SIG-M5 (cell line): ENCODE measurements at places on chromosomes 7 and 10.

DNA sequence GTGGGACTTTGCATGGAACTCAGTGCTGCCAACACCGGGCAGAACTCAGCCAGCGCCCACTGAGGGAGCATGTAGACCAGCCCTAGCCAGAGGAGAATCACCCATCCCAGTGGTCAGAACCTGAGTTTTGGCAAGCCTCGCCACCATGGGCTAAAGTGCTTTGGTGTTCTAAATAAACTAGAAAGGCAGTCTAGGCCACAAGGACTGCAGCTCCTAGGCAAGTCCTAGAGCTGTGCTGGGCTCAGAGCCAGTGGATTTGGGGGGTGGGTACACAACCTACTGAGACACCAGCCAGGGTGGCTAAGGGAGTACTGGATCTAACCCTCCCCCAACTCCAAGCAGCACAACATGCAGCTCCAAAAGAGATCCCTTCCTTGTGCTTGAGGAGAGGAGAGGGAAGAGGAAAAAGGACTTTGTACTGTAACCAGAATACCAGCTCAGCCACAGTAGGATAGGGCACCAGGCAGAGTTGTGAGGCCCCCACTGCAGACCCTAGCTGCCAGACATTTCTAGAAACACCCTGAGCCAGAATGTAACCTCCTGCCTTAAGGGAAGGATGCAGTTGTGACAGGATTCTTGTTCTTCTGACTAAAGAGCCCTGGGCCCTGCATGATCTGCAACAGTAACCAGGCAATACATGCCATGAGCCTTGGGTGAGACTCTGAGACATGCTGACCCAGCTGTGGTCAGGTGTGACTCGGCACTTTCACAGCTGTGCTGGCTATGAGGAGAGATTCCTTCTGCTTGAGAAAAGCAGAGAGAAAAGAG is 24.4 kb downstream of the GSDME start:
- DNase-seq, result no peak

DNA sequence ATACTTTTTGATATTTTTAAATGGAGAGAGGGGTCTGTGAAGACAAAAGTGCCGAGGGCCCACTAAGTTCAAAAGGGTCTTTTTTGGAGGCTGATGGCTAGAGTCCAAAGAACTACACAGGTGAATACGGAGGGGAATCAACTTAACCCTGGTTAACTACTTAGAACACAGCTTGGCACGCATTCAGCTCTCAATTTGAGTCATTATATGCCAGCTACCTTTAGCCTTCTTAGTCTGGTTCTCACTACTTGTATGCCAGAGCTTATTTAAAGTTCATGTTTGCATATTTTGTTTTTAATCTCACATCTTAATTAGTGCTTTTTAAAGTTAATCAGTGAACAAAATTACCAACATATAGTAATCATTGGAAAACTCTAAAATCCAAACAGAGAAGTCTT is 80.8 kb downstream of the VWDE start:
- DNase-seq, result no peak

- DNase-seq, result no peak
Measured at GRCh38 chr7:72308986-72309385, 103.2 kb downstream of the CALN1 start.

GRCh38 chr7:50664937-50665336 is 99.7 kb upstream of the DDC start:
- DNase-seq, result no peak

DNA sequence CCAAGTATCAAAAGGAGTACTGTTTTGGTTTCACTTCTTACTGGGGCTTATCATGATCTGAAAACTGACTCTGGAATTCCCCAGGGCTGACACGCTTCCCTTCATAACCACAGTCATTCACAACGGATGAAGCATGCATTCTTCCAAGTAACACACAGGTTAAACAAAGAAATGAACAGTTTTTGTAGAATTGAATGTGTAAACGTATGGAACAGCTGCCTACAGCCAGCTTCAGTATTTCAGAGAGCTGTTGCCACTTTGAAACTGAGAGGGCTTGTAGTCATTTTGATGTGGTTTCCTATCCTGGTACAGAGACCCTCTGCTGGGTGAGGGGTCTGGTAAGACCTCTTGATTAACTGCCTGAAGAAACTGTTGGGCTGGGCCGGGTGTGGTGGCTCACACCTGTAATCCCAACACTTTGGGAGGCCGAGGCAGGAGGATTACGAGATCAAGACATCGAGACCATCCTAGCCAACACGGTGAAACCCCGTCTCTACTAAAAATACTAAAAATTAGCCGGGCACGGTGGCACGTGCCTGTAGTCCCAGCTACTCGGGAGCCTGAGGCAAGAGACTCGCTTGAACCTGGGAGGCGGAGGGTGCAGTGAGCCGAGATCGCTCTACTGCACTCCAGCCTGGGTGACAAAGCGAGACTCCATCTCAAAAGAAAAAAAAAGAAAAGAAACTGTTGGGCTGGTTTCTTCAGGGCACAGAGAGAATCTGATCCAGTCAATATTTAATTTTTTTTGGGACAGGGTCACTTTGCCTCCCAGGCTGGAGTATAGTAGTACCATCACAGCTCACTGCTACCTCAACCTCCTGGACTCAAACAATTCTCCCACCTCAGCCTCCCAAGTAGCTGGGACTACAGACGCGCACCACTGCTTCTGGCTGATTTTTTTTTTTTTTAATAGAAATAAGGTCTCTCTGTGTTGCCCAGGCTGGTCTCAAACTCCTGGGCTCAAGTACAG is 4.7 kb downstream of the NFE2L3 start:
- no peak for DNase-seq

DNA sequence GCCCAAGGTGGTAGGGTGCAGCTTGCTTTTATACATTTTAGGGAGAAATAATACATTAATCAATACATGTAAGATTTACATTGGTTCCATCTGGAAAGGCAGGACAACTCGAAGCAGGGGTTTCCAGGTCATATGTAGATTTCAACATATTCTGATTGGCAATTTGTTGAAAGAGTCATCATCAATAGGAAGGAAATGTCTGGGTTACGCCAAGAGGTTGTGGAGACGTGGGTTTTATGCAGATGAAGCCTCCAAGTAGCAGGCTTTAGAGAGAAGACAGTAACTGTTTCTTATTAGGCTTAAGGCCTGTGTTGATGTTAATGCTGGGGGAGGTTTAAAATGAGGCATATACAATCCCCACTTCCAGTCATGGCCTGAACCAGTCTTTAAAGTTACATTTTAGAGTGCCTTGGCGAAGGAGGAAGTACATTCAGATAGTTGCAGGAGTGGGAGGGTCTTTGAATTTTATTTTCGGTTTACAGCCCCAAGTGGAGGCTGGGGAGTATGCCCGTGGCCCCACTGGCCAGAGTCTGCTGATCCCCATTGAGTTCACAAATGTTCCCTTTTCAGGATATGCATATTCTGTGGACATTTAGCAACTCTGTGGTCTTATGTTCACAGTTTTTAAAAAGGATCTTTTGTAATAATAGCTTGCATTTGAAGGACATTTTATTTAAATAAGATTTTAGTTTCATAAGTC is 166.0 kb upstream of the GDF10 start:
- peak; percentile 38 for DNase-seq

- DNase-seq, result no peak
Measured at GRCh38 chr10:30432622-30433305, 1.2 kb upstream of the MAP3K8 start.

DNA sequence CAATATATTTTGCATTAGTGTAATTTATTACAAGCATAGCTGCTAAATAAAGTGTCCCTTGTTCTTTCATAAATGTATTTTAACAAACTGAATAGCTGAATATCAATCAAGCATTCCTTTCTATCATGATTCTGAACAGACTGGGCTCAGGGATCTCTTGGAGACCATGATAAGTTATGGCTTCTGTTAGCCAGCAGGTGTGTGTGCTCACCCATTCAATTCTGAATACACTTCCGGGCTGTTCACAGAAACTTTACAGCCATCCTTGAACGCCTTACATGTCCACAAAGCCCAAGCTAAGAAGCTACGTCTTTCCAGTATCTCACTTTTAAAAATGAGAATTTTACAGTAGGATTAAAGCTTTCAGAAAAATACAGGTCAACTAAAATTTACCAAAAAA is 115.1 kb downstream of the SVIL start:
- DNase-seq, result no peak

DNA sequence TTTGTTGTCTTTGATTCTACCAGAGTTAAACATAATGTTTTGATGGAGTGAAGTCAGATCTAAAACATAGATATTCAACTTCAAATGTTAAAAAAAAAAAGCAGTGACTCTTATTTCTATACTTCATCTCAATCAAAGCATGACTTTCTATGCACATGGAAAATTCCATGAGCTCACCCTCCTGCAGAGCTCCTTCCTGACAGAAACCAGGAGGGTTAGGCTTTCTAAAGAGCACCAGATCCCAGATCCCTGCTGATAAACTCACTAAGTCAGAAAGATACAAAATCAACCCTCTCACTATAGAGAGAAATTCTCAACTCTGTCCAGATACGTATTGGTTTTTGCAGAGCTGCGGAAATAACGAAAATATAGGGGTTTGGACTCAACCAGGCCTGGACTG is 122.6 kb downstream of the FAM107B start:
- no peak for DNase-seq

GRCh38 chr7:140533394-140533872 is 54.1 kb upstream of the MKRN1 start:
- no peak for DNase-seq

DNA sequence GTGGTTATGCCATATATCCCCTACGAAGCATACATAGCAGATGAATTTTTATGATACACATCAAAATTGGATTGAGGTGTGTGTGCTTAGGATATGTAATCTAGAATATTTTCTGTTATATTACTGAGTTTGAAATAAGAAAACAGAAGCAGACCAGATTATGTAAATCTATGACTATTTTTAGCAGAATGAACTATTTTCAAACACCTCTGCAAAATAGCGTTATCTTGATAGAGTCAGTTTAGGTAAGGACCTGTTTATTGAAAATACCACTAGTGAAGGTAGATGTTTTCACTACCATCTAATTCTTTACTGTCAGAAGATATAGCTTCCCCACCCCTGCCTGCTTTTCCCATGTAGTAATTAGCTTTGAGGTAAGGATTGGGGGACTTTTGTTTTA is 9.1 kb downstream of the LANCL2 start:
- no peak for DNase-seq

GRCh38 chr7:118754608-118755007 is 530.1 kb downstream of the ANKRD7 start:
- no peak for DNase-seq

- no peak for DNase-seq
Measured at GRCh38 chr10:132110713-132111112, 45.0 kb downstream of the JAKMIP3 start.

DNA sequence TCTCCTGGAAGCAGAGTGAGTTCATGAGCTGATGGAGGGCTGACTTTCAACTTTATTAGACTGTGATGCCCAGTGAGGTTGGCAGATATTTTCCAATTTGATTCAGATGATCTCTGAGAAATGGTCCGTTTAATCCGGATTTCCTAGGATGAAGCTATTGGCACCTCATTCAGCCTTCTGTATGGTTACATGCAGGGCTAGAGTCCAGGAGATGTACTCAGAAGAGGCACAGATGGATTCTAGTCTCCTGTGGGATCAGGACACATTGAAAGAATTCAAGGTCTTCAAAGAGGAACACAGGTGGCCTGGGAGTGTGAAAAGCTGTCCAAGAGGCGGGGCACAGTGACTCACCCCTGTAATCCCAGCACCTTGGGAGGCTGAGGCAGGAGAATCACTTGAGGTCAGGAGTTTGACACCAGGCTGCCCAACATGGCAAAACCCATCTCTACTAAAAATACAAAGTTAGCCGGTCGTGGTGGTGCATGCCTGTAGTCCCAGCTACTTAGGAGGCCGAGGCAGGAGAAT is 23.0 kb upstream of the RHEB start:
- DNase-seq, result no peak

DNA sequence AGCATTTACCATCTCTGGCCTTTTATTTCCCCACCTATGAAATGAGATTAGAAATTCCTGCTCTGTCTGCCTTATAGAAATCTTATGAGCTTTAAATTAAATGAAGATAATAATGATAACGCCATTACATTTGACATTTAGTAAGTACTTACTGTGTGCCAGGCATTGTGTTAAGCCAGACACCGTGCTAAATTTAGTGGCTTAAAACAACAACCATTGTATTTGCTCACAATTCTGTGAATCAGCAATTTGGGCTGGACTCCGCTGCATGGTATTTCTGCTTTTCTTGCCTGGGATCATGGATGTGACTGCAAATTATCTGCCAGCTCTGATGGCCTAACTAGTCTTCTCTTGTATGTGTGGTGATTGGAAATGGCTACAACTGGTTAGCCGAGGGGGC is 56.4 kb upstream of the CCDC6 start:
- DNase-seq, result no peak

DNA sequence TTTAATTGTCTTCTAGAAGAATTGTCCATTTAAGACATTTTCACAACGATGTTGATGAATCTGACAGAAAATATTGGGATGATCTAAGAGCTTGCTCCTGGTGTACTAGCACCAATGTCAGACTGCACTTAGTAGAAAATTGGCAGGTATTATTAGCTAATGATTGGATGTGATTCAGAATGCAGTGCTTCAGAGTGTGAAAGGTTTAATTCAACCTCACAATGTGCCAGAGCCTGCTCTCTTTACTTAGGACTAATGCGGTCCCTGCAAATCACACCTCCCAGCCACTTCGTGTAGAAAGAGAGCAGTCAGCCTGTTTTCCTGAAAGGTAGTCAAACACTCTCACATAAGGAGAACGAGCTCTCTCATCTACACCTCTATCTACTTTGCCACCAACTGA is 197.5 kb downstream of the ZNF438 start:
- no peak for DNase-seq

DNA sequence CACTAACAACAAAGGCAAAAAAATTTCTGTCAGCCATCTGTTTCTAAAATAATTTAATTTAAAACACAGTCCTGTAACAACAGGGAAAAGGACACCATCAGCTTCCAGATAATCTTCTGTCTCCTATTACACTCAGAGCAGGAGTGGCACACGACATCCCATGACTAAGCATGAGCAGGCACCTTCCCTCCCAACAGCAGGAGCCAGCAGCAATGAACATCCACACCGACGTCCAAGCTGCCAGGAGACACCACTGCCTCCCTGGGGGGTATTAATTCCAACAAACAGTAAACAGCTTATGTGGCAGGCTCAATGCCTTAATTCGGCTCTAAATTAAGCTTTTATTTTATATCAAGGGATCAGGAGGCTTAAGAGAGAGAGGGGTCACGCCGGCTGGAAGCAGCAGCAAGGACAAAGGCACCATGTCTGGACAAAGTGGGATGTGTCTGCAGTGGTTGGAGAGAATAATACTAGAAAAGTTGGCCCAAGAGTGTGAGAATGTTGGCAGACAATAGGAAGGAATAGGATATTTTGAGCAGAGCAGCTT is 45.7 kb downstream of the KIAA1549 start:
- no peak for DNase-seq
